ENCODE measurements at places on chromosomes 5 and 9.

DNA sequence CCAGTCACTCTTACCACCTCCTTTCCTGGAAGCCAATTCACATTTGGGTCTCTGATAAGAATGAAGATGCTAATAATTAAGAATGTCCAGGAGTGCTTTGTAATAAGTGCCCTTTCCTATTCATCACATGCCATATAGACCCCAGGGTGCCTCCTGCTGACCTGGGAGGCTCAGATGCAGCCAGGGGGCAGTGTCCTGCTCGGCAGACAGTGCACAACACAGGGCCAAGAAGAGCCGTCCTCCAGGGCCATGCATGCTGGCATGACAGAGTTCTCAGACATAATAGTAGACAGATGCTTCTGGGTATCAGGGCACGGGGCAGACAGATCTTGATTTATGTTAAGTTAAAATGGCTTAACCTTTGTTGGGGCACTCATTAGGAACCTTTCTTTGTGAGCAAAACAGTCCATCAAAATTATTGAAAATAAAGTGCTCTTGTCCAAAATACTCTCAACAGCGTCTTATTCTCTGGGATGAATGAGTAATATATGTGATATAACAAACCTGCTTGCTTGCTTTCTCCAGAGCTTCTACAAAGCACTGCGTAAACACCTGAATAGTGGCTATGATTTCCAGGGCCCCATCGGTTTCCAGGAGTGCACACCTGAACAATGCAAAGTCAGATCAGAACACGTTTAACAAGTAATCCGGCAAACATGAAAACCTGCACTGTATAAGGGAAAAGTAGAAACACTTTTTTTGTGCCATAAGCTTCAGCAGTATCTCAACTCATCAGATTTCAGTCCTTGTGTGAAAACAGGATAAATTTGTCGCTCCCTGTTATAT, 192.7 kb downstream of the FANCC start:
- no peak for DNase-seq

DNA sequence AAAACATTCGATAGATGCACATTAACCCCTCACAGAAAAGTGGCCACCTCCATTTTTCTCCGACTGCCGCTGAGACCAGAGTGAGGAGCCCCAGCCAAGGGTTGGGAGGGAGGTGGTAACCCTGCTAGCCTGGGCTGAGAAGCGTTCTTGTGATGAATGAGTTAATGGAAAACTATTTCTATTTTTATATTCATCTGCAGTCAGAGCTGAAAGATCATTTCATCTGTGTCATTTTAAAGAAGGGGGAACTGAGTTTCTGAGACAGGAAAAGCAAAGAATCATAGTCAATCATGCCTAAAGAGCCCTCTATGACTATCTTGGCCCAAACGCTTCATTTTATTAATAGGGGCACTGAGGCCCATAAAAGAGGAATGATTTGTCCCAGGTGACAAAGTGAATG, 229.5 kb downstream of the PAPPA start:
- DNase-seq = no peak

DNA sequence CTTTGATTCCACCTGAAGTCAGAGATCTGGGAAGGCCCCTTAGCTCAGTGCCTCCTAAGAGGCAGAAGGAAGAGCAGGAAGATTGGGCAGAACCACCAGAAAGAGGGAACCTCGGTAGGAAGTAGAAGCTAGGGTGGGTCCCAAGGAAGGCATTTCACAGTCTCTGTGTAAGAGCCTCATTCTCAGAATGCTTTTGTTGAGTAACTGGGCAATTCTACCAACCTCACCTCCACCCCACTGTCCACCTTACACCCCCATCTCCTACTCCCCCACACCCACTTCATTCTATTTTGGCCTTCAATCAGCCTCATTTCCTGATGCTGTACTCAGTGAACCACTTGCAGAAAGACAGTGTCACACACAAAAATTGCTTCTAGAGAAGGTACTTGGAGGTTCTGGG, 3.5 kb downstream of the HBEGF start:
- no peak for DNase-seq

GRCh38 chr9:100432736-100433135, 5.8 kb downstream of the MSANTD3 start:
- no peak for DNase-seq

DNA sequence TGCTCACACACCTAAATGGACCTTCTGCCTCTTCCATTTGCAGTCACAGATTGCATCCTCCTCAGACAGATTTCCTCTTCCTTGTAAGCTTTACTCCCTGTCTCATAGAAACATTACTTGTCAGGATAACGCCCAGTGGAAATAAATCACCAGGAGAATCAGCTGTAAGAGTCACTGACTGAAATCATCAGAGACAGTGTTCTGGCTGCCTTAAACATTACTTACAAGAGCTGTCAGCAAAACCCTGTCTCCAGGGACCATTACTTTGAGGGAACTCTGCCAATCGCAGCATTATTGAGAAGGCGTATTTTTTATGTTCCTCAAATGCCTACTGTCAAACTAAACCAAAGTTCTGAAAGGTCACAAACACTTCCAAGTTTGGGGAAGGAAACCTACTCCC, 5.9 kb downstream of the DPYSL3 start:
- DNase-seq = no peak
